ENCODE measurements at places on chromosomes 7 and 10.

GRCh38 chr10:24465124-24465874, 256.4 kb downstream of the KIAA1217 start:
- peak; percentile 52 for DNase-seq

- DNase-seq, result no peak
Measured at GRCh38 chr7:106037489-106038176, 74.5 kb downstream of the SYPL1 start.

GRCh38 chr10:112986544-112987190, 36.6 kb downstream of the TCF7L2 start:
- DNase-seq, result no peak

DNA sequence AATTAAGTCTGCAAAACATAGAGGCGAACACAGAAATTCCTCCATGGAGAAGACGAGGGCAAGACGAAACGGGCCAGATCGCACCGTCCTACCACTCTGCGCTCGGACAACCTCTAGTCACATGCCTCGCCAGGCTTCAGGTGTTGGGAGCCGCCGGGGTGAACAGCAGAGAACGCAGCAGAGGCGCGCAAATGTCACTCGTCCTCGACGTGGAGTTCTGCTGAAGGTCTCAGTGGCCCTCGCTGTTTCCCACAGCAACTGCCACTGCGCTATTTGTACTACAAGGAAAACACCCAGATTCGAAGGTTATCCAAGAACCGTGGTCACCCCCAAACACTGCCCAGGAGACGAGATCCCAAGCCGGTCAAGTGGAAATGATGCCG, 9.2 kb downstream of the CTBP2 start:
- no peak for DNase-seq

GRCh38 chr10:11017570-11018431, at the start of gene CELF2:
Gene CELF2, plus strand, starts transcription at chr10:11017872. Its CDS starts 218 bp downstream, at chr10:11018090.
- peak; percentile 82 for DNase-seq

GRCh38 chr10:89262086-89263051, 10.8 kb upstream of the LIPA start:
- no peak for DNase-seq

DNA sequence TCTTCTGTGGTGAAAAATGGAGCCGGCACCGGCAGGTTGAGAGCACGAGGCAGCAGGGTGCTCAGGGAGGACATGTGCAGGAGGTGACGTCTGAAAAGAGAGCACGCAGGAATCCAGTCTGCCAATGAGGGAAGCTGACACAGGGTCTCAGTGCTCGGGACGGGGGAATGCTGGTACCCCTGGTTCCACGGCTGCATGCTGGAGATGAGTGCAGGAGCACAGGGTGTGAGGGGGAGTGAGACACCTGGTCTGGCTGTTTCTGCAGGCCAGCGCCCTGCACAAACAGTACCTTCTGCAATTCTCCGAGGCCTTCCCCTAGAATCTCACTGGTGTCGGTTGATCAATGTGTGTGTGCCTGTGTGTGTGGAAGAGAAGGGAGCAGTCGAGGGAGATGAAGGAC, 72.7 kb downstream of the VOPP1 start:
- no peak for DNase-seq

DNA sequence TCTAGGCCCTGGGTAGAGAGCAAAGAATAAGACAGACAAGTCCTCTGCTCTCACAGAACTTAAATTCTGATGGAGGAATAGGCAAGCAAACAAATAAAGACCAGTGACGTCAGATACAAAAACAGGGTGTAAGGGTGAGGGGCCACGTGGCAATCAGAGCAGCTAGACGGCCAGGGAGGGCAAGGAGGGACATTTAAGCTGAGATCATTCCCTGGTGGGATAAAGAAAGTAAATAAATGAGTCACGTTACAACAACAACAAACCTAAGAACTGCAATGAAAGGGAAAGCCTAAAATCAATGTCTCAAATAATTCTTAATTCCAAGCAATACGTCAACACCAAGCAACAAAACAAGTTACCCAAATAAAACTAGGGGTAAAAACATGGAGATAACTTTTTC, 21.8 kb downstream of the STN1 start:
- DNase-seq, result no peak

GRCh38 chr10:8035641-8036470, 18.6 kb upstream of the GATA3 start:
- DNase-seq, result no peak

DNA sequence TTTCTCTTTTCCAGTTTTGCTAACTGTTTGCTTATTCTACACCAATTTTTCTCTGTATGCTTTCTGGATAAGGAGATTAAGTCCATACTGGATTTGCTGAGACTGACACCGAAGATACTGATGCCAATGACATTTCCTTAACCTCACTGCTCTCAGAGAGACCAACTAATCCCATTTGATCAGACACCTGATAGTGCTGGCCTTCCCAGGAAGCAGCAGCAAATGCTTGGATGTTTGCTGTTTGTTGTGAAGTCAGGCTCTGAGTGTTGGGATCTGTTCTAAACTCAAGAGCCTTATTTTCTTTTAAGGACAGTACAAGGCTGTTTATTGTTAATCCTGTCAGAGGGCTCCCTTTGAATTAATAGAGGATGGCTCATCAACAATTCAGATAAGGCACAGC, 143.3 kb downstream of the ANK3 start:
- DNase-seq, result no peak

GRCh38 chr10:124003070-124003419, 90.4 kb downstream of the CHST15 start:
- peak; percentile 29 for DNase-seq

- DNase-seq, result no peak
Measured at GRCh38 chr10:11824376-11824775, 1.2 kb downstream of the PROSER2 start.

GRCh38 chr10:30215623-30216022, 133.5 kb downstream of the MTPAP start:
- DNase-seq, result peak; percentile 60

DNA sequence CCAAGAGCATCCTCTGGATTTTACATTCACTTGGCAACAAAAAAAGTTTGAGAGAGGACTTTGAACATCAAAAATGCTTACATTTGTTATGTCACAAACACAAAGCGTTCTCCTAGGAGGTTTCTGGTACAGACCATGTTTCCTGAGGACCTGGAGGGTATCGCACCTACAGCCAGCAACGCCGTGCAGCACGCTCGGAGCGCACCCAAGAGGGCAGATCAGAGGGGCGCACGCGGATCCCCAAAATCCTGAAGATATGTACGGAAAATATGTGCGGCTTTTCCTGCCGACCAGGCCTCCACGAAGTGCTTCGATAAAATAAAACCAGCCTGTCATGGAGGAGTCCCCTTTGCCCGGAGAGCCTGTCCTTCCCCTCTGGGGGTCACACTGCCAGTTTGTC, 454.9 kb downstream of the DNAJB6 start:
- DNase-seq, result no peak

DNA sequence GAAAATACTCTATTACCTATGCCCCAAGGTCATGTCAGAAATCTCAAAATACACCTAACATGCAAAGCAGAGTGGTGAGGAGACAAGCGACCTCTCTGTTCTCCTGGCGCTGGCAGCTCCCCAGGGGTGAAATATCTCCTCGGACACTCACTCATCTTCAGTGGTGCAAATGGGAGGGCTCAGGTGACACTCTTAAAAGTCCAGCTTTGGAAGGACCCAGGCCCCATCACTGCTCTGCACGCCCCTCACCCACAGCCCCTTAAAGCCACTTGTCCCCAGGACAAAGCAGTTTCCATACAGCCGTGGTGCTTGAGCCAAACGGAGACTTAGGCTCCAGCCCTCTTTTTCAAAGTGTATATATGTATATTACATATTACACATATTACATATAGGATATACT, 12.4 kb downstream of the PRKAG2 start:
- DNase-seq, result no peak

GRCh38 chr10:132616170-132616995, 78.8 kb downstream of the INPP5A start:
- peak; percentile 38 for DNase-seq

DNA sequence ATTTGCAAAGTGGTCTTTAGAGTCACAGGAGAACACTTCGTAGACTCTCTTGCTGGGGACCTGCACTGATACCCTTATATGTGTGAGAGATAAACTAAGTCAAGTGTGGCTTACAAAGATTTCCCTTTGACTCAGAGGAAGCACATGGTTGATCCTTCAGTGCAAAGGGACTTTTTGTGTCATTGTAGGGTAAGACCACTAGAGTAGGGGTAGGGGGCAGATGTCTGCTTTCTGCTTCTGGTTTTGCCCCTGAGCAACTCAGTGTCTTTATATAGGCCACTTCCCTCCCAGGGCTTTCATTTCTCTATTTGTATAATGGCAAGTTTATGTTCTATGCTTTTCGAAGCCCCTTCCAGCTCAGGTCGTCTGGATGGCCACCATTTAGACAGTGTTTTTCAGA, 281.7 kb downstream of the SORCS3 start:
- DNase-seq, result no peak

DNA sequence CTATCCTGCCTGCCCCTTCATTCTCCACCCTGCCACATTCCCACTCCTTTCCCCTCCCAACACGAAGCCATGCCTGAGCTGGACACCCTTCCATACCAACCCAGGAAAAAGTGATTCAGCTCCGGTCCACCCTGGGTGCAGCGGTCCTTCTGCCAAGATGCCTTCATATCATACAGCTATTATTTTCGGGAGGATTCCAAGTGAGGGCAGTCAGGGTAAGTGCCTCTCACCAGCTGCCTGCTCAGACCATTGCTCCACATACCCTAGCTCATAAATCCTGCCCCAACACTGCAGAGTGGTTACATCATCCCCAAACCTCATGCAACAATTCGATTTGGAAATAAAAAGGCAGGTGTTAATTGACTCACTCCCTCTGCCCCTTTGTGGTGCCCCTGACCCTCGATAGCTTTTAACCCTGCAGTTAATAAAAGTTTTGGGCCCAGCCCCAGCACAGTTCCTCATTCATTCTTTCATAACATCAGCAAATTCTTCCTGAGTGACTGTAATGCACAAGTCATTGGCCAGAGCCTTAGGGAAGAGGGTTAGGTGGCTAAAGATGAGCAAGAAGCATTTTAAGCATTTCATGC, 42.6 kb downstream of the ZNF503 start:
- DNase-seq, result no peak

GRCh38 chr7:149874644-149875028, 867 bp downstream of the ATP6V0E2 start:
- DNase-seq, result no peak

DNA sequence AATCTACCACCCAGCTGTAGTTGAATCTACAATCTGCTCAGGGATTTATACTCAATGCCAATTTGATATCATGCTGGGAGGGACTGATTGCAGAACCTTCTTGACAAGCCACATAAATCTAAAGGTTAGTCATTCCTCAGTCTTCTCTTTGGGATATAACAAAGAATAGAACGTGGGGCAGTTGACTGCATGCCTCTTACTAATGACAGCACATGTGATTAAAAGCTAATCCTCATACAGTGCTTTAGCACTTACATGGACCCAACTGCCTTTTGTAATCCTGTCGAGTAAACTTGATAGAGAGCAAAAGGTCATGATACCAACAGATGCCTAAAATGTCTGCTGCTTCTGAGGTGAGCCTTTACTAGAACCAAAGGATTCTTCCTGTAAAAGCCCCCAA, 12.3 kb downstream of the KLHL7 start:
- DNase-seq, result no peak

DNA sequence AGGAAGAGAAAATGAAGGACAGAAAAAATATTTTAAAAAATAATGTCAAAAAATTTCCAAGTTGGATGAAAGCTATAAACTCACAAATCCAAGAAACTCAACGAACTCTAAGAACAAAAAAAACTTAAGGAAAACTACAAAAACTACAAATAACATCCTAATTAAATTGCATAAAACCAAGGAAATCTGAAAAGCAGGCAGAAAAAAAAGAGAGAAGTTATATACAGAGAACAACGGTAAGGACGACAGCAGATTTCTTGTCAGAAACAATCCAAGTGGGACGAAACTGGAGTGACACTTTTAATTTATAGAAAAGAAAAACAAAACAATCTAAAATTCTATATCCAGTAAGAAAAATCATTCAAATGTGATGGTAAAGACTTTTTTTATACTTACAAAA, 122.2 kb upstream of the LYZL1 start:
- no peak for DNase-seq

GRCh38 chr7:150665089-150665748, 20.3 kb upstream of the GIMAP2 start:
- DNase-seq, result no peak

DNA sequence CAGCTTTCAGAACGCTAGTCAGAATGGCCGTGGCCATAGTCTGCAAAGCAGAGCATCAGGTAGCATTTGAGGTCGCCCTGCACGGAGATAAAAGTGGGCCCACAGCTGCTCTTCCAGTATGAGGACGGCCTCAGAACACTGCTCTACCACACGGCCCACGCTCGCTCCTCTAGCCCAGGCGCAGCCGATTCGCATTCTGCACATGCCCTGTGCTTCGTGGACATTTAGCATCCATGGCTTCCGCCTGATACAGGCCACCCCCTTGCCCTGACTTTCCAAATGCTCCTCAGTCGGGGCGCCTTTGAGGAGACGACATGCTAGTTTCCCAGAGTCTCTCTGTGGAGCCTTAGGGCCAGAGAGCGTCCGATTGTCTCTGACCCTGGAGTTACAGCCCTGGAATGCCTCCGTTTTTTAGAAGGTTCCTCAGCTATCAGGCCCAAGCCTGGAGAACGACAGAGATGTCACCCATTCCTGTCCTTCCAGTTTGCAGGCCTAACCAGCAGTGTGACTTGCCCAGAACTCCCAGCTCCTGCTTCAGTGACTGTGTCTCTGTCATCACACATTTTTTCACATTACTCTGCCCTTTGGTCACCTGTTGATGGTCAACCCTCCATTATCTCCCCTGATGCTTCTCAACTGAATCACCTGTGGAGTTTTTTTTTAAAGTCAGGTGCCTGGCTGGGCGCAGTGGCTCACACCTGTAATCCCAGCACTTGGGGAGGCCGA, 14.3 kb downstream of the STRA8 start:
- DNase-seq, result no peak

DNA sequence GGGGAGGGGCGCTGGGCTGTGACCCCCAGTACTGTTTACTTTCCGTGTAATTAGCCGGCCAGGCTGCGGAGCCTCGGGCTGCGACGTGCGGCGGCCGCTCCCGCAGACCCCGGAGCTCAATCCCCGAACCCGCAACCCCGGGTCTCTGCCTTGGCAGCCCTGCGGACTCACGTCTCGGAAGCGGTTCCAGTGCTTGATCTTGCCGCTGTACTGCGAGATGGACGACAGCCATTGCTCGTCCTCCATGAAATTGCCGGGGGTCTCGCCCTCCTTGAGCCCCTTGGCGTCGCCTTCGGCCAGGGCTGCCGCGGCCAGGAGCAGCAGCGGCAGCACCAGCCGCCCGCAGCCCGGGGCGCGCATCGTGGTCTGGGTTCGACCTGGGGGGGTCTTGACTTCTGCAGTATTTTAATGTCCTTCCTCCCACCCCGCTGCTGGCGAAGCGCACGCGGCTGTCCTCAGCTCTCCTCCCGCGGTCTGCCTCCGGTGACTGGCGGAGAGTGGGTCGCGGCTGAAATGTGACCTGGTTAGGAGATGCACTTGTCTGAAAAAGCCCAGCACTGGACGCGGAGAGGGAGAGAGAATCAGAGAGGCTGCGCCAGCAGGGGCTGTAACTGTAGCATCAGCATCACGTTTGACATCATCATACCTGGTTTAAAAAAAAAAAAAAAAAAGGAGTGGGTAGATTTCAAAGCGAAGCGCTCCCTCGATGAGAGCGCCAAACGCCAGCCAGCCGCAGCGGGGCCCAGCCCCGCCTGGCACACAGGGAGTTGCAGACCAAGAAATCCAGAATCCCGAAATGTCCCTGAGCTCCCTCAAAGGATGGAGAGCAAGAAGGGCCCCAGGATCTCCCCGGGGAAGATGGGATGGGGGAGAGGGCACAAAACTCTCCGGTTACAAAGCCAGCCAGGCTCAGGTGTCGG, at the start of gene SPOCK2:
Gene SPOCK2, minus strand, starts transcription at position 583 of the 920 bp plus-strand sequence. Its CDS starts 223 bp downstream, at position 360.
- no peak for DNase-seq
